ENCODE measurements at places on chromosomes 11 and 22. TPM values are rescaled to one million over a fixed set of nuclear protein-coding genes. Genes with fewer than 3 reads are reported as not detected.

DNA sequence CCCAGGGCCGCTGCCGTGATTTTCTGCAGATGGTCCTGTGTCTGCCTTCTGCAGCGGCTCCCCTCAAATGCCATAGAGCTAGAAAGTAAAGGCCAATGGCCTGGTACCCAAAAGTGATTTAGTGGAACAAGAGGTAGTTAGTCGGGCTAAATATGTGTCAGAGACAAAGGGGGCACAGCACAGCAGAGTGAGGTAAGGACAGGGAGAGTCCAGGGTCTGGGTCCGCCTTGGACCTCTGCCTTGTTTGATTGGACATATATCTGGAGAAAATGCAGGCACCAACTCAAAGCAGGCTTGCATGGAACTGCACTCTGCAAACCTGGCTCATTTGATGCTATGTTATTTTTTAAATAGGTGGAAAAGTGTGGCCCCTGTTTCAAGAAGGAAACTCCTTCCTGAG is 249.6 kb upstream of the B3GAT1 start:
- H3K36me3 ChIP-seq = no peaks in the 10 kb centered on the region
- no peak for DNase-seq
- H3K27me3 ChIP-seq = no peaks in the 10 kb centered on the region
- H3K4me3 ChIP-seq = no peak overlapping the region

DNA sequence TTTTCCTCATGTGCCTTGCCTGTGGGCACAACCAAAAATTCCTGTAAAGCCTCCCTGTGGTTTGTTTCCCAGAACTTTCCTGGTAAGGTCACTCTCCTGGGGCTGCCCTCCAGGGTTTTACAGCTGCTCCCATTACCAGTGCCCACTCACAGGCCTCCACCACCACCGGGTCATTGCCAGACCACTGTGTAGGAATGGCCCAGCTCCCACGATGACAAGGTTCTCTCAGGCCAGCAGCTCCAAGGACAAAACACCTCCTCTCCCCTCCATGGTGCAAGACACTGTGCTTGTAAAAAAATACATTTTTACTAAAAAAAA is 96.1 kb upstream of the AKIP1 start:
- H3K36me3 ChIP-seq = no peaks in the 10 kb centered on the region
- H3K4me3 ChIP-seq = no peak overlapping the region
- no peak overlapping the region for H3K27ac ChIP-seq
- peaks cover 28% of the 10 kb centered on the region for H3K4me1 ChIP-seq
- no peak for DNase-seq

DNA sequence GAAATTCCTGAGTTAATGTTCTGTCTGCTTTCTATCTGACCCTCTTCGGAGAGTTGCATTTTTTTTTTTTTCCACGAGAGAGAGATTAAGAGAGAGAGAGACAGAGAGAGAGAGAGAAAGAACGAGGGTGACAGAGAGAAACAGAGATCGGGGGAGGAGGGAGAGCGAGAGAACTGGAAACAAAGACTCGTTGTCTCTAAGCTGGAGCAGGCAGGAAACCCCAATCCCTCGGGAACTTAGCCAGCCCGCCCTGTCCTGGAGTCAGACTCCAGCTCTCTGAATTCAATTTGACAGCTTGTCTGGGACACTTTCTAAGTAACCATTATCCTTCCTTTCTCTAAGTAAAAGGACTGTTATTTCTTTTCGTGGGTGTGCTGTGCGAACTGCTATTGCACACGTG is 76.9 kb downstream of the KCNJ1 start:
- peak overlapping the region; percentile 58 for H3K4me3 ChIP-seq
- H3K36me3 ChIP-seq = peaks cover 3% of the 10 kb centered on the region
- DNase-seq = no peak
- peaks cover 26% of the 10 kb centered on the region for H3K4me1 ChIP-seq
- H3K27me3 ChIP-seq = no peaks in the 10 kb centered on the region

GRCh38 chr22:26753125-26753862 is 95.9 kb downstream of the MIAT start:
- H3K27ac ChIP-seq = no peak overlapping the region
- H3K4me1 ChIP-seq = peaks cover 27% of the 10 kb centered on the region
- DNase-seq = no peak
- peaks cover 7% of the 10 kb centered on the region for H3K36me3 ChIP-seq

DNA sequence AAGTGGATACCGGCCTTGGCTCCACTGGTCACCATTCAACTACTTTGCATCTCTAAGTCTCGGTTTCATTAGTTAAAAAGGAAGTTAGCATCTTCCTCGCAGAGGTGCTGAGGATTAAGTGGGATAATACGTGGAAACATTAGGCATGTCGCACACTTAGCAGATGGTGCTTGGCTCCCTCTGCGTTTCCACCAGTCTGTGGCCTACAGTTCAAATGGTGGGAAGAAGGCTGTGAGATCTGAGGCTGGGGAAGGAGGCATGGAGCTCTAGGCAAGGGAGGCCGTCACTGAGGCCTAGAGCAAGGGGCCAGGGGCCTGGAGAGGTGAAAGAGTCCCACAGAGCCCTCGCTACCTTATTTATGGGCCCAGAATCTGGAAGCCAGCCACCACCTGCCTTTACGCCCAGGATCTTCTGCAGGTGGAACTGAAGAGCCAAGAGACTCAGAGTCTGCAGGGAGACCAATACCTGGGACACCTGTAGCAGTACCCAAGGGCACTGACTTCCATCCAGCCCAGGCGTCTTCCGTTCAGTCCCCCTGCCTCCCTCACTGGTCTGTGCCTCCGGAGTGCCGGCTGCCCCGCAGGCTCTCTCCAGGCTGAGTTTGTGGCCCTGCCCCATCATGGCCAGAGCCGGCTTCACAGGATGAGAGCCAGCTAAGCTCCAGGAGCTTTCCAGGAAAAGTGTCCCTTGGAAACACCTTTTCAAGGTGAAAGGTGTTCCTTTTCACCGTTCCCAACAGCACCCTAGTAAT is 66.1 kb upstream of the A4GALT start:
- H3K27me3 ChIP-seq = no peaks in the 10 kb centered on the region
- no peak overlapping the region for H3K27ac ChIP-seq
- no peaks in the 10 kb centered on the region for H3K36me3 ChIP-seq
- peaks cover 20% of the 10 kb centered on the region for H3K4me1 ChIP-seq
- no peak for DNase-seq

GRCh38 chr22:21907638-21908522 is 40.4 kb upstream of the MAPK1 start:
- no peak for DNase-seq
- H3K27me3 ChIP-seq = no peaks in the 10 kb centered on the region
- no peaks in the 10 kb centered on the region for H3K4me1 ChIP-seq
- no peak overlapping the region for H3K4me3 ChIP-seq
- no peak overlapping the region for H3K27ac ChIP-seq

- peaks cover 54% of the 10 kb centered on the region for H3K27me3 ChIP-seq
- H3K4me3 ChIP-seq = no peak overlapping the region
- H3K4me1 ChIP-seq = no peaks in the 10 kb centered on the region
These were observed 30.1 kb downstream of the CACNA1I start for GRCh38 chr22:39600491-39601179.

DNA sequence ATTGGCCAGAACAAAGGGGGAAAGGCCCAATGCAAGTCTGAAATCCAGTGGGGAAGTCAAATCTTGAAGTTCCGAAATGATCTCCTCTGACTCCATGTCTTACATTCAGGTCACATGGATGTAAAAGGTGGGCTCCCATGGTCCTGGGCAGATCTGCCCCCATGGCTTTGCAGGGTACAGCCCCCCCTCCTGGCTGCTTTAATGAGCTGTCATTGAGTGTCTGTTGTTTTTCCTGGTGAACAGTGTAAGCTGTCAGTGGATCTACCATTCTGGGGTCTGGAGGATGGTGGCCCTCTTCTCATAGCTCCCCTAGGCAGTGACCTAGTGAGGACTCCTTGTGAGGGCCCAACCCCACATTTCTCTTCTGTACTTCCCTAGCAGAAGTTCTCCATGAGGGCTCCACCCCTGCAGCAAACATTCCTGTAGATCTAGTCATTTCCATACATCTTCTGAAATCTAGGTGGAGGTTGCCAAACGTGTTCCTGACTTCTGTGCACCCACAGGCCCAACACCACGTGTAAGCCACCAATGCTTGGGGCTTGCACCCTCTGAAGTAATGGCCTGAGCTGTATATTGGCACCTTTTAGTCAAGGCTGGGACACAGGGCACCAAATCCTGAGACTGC is 9.3 kb downstream of the CARD18 start:
- H3K4me1 ChIP-seq = no peaks in the 10 kb centered on the region
- no peak overlapping the region for H3K27ac ChIP-seq
- H3K27me3 ChIP-seq = no peaks in the 10 kb centered on the region

- H3K27ac ChIP-seq = no peak overlapping the region
- DNase-seq = no peak
- H3K4me3 ChIP-seq = no peak overlapping the region
- H3K27me3 ChIP-seq = peaks cover 29% of the 10 kb centered on the region
- peaks cover 7% of the 10 kb centered on the region for H3K4me1 ChIP-seq
These were observed 1.2 kb downstream of the FOLR2 start for GRCh38 chr11:72217841-72218240.

- no peaks in the 10 kb centered on the region for H3K27me3 ChIP-seq
- H3K36me3 ChIP-seq = peaks cover 1% of the 10 kb centered on the region
These were observed 1.1 kb downstream of the SLC25A1 start for GRCh38 chr22:19177164-19178064.

- no peaks in the 10 kb centered on the region for H3K27me3 ChIP-seq
- peaks cover 65% of the 10 kb centered on the region for H3K4me1 ChIP-seq
- H3K4me3 ChIP-seq = no peak overlapping the region
- no peak overlapping the region for H3K27ac ChIP-seq
- no peak for DNase-seq
- H3K36me3 ChIP-seq = no peaks in the 10 kb centered on the region
These were observed 146.3 kb downstream of the SNX19 start for GRCh38 chr11:130769782-130770535.

DNA sequence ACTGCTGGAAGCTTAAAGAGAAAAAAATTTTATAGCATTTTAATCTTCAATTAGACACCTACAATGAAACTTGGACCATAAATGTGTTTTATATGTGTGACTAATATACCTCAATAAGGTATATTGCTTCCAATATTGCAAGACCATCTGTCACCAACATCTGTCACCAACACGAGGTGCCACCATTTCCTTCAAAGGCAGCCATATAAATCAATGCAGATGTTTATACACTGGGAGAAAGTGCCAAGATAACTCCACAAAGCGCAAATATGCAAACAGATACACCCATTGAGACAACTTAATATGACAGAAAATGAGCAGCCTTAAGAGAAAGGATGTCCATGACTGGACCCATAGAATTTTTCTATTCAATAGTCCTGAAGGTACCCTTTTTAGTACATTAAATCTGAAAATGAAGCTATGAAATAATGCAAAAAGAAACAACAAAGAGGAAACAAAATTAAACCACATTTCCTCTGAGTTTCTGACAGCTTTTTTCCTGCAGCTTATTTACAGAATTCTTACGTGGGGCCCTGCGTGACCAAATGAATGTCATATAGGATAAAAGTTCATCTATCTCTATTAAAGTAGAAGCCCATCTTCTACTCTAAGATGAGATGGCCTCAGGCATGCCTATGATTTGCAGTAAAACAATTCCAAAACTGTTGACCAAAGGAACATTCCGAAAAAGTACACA is 12.5 kb downstream of the MPZL3 start:
- peaks cover 47% of the 10 kb centered on the region for H3K27me3 ChIP-seq
- no peak overlapping the region for H3K4me3 ChIP-seq
- no peak overlapping the region for H3K27ac ChIP-seq
- peaks cover 3% of the 10 kb centered on the region for H3K36me3 ChIP-seq

DNA sequence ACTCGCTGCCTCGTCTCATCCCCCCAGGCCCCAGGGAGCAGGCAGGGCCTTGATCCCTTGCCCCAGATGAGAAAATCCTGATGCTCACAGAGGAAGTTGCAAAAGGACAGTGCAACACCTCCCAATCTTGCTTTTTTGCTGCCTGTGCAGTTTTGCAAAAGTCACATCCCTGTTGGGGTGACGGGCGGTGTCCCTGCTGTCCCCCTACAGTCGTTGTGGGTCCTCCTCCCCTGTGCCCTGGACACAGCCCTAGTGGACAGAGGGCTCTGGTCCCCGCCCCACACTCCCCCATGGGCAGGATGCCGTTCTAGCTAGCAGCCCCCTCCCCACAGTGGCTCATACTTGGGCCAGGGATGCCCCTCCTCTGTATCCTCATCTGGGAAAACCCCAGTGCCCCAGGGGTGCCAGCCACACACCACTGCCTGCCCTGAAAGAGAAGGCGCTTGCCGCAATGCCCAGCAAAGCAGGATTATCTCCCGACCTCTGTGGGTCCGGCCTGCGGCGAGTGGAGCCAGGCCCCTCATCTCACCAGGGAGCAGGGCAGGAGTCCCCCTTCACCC is 18.4 kb upstream of the CTSD start:
- H3K4me1 ChIP-seq = peaks cover 8% of the 10 kb centered on the region
- peak; percentile 83 for DNase-seq
- H3K27me3 ChIP-seq = no peaks in the 10 kb centered on the region
- H3K36me3 ChIP-seq = no peaks in the 10 kb centered on the region
- H3K4me3 ChIP-seq = no peak overlapping the region

DNA sequence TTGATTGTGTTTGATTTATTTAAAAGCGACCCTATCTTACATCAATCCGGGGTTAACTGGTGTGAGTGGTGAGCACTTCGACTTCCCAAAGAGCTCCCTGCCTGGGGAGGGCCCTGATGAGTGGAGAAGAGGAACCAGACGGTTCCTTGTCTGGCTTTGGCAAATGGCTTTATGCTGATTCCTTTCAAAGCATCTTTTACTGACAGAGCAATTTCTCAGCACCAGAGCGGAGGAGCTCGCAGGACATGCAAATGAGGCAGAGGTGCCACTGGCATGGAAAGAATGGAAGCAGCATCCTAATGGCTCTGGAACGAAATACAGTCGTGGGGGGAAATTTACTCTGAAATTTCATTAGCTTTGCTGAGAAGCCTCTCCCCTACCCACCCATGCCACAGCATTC is 410.9 kb upstream of the B3GAT1 start:
- no peak for DNase-seq
- no peaks in the 10 kb centered on the region for H3K36me3 ChIP-seq
- no peak overlapping the region for H3K27ac ChIP-seq
- H3K27me3 ChIP-seq = peaks cover 34% of the 10 kb centered on the region
- no peaks in the 10 kb centered on the region for H3K4me1 ChIP-seq
- no peak overlapping the region for H3K4me3 ChIP-seq

- peaks cover 2% of the 10 kb centered on the region for H3K4me1 ChIP-seq
- H3K36me3 ChIP-seq = no peaks in the 10 kb centered on the region
- no peak within 1 kb of the TSS for H3K4me3 ChIP-seq
These were observed at the start of gene CCDC89 for GRCh38 chr11:85685820-85686459. TSS of gene CCDC89 (minus strand) at chr11:85686195. CDS start at chr11:85686130, 65 bp downstream.

- H3K27me3 ChIP-seq = peaks cover 7% of the 10 kb centered on the region
- H3K36me3 ChIP-seq = no peaks in the 10 kb centered on the region
- no peak overlapping the region for H3K4me3 ChIP-seq
- peak; percentile 86 for DNase-seq
These were observed 1.1 kb downstream of the MUC5AC start for GRCh38 chr11:1158681-1159487.

Gene OVOL1
- total RNA-seq = 0.12 TPM

Gene SERPINH1
- 1,204 TPM for total RNA-seq

Gene CRYBA4
- not detected for total RNA-seq

Gene PDE2A
- total RNA-seq = not detected

Gene MMP12
- 0.17 TPM for total RNA-seq

All from chondrocyte (in vitro differentiated cells).